ENCODE measurements at places on chromosomes 1 and 21.
A peak's percentile ranks its signal among the peaks of the same experiment; 100 is the strongest.

GRCh38 chr1:205763980-205764379, 11.3 kb downstream of the RAB29 start:
- no peak for DNase-seq

DNA sequence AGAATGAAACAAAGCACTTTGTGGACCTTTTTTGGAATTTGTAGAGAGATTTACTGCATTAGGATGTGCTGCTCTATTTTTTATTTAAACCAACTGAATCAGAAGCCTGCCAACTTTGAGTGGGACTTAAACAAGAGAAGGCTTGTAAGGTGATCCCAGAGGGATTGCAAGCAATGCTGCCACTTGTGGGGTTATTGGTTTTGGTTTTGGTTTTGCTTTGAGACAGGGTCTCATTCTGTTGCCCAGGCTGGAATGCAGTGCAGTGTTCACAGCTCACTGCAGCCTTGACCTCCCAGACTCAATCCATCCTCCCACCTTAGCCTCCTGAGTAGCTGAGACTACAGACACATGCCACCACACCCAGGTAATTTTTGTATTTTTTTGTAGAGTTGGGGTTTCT, 32.2 kb upstream of the GNG5 start:
- DNase-seq = no peak

DNA sequence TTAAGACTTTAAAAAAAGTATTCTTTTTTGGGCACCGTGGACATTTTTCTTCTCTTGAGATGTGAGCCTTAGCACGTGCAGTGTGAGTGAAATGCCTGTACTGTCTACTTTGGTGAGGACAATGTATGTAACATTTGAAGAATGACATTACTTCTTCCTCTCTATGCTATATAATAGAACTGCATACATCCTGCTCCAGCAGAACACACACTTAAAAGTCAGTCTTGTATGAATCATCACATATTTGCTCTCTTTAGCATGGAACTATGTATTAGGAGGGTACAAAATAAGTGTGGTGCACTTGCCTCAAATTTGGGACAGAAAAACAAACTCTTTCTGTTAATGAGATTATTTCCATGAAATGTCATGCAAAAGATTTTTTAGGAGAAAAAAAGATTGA, 358.4 kb upstream of the SGIP1 start:
- peak; percentile 2 for DNase-seq

DNA sequence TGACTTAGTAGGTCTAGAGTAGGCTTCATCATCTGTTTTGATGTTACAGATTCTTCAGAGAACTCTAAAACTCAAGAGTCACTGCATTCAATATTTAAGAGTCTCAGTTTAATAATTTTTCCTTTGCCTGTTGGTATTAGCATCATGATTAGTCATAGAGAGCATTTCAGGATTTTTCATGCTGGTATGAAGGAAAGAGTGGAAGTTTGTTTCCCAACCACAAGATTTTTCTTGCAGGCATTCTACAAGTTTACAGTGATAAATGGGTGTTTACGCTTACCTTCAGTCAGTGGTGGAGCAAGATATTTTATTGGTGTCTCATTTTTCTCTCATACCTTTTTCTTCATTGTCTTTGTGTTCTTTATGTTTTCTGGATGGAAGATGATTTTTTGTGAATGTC, 58.4 kb upstream of the MYOCOS start:
- DNase-seq = peak; percentile 41

GRCh38 chr1:47761201-47761930, 235.8 kb downstream of the TRABD2B start:
- DNase-seq = no peak

DNA sequence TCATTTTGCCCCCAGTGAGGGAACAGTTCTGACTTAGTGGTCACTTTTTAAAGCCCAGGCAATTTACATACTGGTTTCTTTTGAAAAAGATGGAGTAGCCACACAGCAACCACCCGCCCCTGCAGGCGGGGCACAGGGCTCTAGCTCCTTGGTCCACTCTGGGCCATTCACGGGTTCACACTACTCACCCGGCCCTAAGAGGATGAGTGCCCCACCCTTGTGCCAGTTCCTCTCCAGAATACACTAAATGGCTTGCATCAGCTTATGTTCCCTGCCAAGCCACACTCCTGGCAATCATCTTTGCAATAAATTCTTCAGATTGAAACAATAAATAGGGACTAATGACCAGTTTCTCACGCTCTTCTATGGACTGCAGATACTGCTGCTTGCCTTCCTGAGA, 15.7 kb upstream of the ATP13A2 start:
- no peak for DNase-seq

DNA sequence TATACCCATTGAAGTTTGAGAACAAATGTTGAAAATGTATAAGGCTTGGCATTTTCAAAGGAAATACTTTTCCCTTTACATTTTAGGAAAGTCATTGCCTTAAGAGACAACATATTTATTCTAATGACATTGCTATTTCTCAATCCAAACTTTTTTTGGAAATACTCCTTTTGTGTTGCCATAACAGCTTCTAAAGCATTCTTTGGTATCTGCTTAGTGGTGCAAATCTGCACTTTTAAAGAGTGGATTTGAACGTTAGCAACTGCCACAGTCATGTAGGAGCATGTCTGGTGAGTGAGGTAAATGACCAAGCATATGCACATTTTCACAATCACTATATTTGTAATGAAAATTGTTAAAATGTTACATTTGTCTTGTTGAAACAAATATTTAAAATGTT, 124.4 kb upstream of the GORAB start:
- DNase-seq = peak; percentile 50

DNA sequence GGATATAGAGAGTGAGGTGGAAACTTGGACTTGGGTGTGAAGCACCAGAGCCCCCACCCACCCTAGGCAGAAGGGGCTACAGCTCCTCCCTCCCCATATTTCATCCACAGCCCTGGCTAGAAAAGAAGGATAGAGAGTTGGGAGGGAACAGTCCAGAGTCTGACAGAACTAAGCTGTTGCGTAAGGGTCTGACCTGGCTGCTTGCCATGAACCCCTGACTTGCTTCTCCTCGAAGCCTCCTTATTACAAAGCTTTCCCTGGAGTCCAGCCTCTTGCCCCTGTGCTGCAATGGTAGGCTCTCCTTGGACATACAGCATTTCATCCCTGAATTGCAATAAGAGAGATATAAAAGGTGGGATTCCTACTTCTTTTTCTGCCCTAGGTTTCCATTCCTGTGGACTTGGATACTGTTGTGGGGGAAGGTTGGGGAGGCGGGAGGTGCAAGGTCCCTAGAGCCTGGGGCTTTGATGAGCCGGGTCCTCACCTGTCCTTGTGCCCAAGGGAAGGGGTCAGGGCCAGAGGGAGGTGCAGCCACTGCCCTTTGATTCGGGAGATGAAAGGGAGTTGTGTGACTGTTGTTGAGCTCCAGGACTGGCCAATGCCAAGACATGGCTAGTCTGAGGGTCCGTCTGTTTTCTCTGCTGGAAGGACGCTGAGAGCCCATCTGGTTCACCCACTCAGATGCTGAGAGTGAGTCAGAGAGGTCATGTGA, 2.7 kb downstream of the RHBG start:
- DNase-seq = no peak

DNA sequence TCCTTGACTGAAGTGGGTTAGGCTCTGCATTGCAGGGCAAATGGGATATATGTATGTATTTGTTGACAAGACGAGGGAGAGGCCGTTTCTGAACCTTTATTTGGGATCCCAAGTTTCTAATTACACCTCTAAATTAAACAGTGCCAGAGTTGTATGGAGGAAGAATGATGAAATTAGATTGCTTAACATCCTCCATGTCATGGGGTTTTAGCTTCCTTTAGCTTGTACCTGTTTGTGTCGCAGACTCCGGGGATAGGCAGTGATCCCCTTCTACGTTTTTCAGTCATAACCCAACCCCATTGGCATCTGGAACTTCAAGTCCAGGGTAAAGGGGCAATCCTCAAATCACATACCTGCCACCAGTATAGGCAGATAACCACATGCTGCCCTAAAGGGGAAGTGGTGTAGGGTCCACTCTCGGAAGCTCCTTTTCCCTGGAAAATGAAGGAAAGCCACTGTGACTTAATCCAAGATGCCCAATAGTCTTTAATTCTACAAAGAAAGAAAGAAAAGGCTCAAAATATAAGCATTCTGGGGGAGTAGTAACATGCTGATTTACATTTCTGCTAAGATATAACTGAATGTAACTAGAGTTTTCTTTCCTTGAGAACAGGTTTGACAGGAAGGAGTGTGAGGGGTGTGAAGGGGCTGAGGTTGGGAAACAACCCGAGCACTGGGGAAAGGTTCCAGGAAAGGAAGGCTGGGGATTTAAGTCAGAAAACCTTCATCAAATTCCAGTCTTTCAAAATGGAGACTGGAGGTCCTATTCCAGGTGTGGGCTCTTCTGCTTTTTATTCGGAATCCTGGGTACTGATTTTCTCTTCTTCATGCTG, 77.6 kb downstream of the RGL1 start:
- DNase-seq = no peak

DNA sequence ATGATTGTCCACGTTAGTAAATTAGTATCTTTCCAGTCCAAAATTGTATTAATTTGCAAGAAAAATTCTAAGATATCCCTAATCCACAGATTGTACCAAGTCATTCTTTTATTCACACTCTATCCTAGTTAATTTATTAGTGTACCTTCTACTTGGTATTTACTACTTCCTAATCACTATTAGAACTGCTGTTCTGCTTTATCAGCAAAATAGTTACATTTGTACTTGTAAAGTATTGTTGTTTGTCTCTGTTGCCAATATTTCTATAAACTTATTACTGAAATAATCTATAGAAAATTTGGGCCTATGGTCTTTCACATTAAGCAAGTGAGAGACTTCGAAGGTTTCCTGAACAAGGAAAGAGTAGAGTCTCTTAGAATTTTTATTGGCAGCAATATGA, 5.6 kb upstream of the CRP start:
- DNase-seq = no peak

DNA sequence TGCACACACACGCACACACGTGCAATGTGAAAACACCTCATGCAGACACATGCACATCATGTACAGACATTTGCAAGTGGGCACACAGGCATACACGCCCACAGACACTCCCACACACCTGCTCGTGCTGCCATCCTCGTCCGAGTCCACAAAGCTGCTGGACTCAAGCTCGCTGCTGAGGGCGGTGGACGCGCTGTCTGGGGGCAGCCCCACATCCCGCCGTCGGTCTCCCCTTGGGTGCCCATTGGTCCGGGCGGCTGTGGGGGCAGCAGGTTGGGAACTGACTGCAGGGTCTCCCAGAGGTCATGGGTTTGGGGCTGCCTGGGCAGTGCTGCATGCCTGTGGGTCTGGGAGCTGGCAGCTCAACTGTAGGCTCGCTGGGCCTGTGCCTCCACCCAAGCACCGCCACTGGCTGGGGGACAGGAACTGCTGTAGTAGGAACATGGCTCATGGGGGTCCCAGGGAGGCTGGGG, 7.6 kb downstream of the DVL1 start:
- DNase-seq = no peak

DNA sequence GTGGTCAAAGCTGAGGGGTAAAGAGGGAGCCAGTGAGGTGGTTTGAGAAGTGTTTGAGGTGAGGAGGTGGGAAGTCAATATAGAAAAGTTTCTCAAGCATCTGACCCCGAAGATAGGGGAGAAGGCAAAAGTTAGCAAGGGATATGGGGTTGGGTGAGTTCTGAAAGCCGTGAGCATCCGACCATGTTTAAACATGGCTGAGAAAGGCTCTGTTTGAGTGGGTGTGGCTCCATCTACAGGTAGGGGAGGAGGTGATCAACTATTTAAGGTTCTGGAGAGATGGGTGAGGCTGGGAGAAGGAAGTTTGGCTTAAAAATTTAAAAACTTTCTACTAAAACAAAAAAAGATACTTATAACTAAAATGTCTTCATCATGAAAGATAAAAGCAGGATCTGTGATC, 273.8 kb downstream of the KCNJ6 start:
- no peak for DNase-seq

Data from fibroblast of skin of back (primary cell).